Activated CD4-positive, alpha-beta memory T cell treated with anti-CD3 and anti-CD28 coated beads for 36 hours (primary cell): ENCODE measurements at places on chromosomes 7 and 10. TPM values are rescaled to one million over a fixed set of nuclear protein-coding genes. Genes with fewer than 3 reads are reported as not detected.
A peak's percentile ranks its signal among the peaks of the same experiment; 100 is the strongest.

DNA sequence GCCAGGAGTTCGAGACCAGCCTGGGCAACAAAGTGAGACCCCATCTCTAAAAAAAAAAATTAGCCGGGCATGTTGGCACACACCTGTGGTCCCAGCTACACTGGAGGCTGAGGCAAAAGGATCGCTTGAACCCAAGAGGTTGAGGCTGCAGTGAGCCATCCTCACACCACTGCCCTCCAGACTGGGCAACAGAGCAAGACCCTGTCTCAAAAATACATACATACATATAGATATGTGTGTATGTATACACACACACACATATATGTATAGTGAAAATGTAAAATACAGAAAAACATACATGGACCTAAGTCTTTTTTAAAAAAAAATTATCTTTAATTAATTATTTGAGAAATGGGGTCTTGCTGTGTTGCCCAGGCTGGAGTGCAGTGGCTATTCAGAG is 5.5 kb downstream of the SMO start:
- DNase-seq, result no peak

- DNase-seq, result no peak
Observed at GRCh38 chr7:121366852-121367431, 29.2 kb downstream of the FAM3C start.

DNA sequence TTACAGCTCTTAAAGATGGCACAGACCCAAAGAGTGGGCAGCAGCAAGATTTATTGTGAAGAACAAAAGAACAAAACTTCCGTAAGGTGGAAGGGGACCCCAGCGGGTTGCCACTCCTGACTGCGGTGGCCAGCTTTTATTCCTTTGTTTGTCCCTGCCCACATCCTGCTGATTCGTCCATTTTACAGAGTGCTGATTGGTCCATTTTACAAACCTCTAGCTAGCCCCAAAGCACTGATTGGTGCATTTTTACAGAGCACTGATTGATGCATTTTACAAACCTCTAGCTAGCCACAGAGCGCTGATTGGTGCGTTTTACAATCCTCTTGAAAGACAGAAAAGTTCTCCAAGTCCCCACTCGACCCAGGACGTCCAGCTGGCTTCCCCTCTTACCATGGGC is 16.8 kb upstream of the CCSER2 start:
- no peak for DNase-seq

DNA sequence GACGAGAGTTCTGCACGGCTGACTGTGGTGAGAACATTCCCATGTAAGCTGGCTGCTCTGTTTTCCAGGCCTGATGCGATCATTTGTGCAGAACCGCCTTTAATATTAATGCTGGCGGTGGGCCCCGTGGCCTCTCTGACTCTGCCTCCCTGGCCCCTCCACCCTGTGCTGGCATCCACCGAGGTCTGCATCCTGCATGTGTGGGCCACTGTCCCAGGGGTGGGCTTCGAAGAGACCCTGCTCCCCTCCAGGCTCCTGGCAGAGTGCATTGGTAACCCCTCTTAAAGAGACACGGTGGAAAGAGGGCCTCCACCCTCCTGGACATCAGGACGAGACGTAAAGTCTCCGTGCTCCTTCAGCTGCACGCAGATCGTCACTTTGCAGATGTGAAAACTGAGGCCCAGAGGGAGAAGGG is 67.3 kb upstream of the FAM20C start:
- no peak for DNase-seq

DNA sequence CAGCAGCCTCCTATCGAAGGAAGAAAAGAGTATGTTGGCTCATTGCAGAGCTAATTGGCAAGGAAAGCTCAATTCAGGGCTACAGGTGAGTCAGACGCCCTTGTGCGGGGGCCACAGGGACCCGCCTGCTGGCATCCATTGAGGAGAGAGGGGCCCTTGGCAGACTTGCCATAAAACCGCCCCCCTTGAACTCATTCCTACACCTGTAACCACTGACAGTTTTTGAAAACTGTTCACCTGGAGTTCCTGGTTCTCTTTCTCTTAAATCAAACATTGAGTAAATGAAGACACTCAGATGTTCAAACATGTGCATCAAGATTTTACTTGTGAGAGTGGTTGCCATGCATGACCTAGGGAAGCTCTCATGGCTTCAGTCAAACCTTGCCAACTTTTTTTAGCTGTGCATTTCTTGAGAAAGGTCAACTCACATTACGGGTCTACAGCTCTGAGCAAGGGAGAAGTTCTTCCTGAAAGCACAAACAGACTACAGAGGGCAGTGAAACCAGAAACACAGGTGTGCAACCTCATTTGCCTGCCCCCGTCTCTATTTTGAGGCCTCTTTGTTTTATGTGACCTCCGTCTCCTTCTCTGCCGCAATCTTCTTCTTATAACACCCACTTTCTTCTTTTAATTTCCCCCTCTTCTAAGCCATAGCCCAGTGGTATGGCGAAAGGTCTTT is 87.8 kb downstream of the TBXAS1 start:
- peak; percentile 43 for DNase-seq

DNA sequence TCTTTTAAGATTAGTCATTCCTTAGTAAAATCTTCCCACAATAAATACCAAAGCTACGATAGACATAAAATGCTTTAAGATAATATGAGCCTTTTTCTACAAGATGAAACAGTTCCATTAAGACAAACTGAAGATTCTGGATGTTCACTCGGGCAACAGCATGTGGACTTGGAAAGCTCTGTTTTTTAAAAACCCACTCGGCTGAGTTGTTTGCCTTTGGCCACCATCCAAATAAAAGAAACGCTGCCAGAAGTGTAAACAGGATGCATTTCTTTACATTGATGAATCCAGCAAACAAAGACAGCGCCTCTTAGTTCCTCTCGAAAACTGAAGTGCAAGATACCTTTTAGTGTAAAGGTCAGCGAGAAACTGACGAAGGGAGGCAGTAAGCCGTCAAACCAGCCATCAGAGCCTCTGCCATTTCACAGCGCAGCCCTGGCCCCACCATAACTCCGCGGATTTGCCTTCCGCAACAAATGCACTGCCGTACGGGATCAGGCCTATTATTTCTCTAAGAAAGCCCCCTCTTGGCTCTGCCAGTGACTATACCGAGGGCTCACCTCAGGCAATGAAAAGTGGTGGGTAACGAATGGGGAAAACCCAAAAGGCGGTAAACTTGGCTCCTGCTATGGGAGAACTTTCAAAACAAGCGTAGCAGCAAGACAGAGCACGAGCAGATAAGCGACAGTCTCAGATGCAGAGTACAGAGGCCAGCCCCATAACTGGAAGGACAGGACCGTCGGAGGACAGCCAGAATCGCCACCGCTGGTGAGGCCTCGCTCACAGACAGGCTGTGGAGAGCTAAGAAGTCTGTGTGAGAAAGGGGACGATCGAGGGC is 41.4 kb downstream of the GNA12 start:
- DNase-seq, result no peak

GRCh38 chr7:111012799-111013675 is 77.9 kb upstream of the LRRN3 start:
- peak; percentile 59 for DNase-seq

Gene FAM25G
- total RNA-seq, result not detected
